Cortex of kidney (tissue), 1 donor: ENCODE measurements at places on chromosomes 7 and 10.

DNA sequence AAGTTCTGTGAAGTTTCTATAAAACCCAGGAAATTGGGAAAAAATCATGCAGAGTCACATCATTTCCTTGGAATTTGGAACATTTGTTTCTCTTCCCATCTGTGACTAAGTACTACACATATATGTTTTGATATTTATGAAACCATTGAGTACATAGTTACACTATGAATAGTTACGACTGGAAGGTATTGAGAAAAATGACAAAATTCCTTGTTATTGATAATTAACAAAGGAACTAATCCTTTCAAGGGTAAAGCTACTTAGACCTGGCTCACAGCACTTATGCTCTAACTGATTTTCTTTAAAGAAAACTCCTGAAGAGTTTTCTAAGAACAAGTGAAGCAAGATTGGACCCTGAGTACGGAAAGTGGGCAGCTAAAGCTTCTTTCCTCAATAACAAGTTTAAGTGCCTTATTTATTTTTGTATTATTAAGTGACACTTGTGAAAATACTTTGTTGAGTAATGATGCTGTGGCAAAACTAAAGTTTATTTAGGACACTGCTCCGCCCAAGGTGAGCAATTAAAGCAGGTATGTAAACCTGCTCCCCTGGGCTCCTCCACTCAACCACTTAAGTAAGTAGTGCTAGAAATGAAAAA is 12.0 kb upstream of the GLCCI1 start:
- DNase-seq = no peak

DNA sequence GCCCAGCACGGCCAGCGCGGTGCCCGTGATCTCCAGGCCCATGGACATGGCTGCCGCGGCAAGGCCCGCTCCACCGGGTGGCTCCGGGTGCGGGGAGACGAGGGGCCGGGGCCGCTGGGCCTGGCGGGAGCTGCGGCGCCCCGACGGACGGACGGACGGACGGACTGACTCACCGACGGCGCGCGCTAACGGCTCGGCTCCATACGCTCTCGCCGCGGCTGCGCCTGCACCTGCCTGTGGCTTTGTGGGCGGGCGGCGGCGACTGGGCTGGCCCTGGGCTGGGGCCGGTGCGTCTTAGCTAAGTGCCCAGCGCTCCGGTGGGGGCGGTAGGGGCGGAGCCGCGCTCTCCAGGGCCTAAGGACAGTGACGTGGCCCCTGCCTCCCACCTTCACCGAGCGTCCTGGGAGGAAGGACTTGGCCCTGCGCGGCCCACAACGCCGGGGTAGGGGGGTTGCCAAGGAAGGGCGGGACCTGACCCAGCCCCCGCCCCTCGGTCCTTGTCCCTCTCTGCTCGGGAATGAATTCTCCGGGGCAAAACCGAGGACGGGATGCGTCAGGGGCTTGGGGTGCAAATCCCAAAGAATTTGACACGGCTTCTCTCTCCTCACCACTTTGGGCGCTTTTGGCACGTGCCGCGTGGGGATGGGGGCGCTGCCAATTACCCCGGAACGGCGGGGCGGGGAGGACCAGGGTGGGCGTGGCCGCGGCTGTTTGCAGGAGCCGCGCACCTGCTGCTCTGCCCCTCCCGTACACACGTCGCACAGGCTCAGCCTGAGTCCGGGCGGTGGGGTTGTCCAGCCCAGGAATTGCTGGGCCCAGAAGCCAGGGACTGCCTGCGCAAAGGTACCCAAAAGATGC is at the start of gene CLDN3:
TSS of gene CLDN3 (minus strand) at position 269 of the 858 bp plus-strand sequence. CDS start at position 48, 221 bp downstream.
- no peak for DNase-seq

- DNase-seq = no peak
Observed at GRCh38 chr10:100359529-100360150, 12.6 kb downstream of the SCD start.

- DNase-seq = no peak
Observed at GRCh38 chr7:27925573-27926201, 185.7 kb downstream of the TAX1BP1 start.

- DNase-seq = no peak
Observed at GRCh38 chr7:91091631-91092030, 172.6 kb upstream of the FZD1 start.

- DNase-seq = no peak
Observed at GRCh38 chr7:36739351-36739750, 15.1 kb upstream of the AOAH start.

GRCh38 chr10:48801001-48801421 is 116.3 kb downstream of the WDFY4 start:
- no peak for DNase-seq

- DNase-seq = no peak
Observed at GRCh38 chr7:35982600-35982999, 170.5 kb upstream of the EEPD1 start.

DNA sequence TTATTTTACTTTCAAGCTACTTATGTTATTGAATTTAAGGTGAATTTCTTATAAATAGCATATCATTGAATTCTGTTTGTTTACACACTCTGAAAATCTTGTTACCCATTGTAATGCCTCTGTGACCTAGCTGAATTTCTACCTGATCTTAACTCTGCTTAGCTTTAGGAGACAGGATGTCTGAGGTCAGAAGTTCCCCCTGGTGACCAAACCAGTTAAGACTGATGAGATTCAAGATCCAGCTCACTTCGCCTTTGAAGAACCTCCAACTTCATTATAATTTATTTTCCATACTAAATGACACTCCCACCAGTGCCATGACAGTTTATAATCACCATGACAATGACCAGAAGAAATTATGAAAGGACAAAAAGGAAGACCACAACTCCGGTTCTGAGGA is 213.4 kb upstream of the CDC14C start:
- DNase-seq = no peak

- DNase-seq = no peak
Observed at GRCh38 chr10:49271346-49271745, 27.6 kb upstream of the C10orf71 start.

GRCh38 chr7:8251195-8251594 is 10.8 kb downstream of the ICA1 start:
- DNase-seq = no peak

GRCh38 chr7:71612911-71613310 is 481.0 kb downstream of the GALNT17 start:
- DNase-seq = no peak

DNA sequence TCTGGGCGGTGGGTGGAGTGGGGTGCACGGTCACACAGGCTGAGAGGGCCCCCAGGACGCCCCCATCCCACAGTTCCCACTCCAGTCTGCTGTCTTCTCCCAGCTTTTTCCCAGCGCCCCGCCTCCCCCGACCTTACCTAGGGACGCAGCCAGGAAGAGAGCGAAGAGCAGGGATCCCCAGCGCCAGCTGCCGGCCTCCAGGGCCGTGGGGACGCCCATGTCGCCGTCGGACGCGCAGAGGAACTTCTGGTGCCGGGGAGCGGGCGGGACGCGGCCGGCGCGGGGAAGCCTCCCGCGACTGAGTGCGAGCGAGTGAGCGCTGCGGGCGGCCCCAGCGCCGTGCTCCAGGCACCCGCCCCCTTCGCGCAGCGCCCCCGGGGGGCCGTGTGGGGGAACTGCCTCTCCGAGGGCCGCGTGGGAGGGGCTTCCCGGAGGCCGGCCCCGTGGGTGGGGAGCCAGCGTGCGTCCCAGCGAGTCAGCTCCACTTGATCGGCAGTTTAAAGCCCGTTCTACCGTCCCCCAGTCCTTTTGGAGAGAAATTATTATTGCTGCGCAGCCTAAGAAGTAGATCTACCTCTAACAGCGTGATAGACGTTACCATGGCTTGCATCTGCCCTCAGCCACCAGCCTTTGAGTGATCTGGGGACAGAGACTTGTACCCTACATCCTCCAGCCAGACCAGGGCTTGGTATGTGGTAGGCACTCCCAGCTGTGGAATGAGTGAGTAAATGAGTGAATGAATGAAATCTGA is at the start of gene VSIR:
TSS of gene VSIR (minus strand) at position 300 of the 751 bp plus-strand sequence. CDS start at position 219, 81 bp downstream.
- no peak for DNase-seq

- no peak for DNase-seq
Observed at GRCh38 chr10:28668363-28669226, 8.7 kb upstream of the BAMBI start.

DNA sequence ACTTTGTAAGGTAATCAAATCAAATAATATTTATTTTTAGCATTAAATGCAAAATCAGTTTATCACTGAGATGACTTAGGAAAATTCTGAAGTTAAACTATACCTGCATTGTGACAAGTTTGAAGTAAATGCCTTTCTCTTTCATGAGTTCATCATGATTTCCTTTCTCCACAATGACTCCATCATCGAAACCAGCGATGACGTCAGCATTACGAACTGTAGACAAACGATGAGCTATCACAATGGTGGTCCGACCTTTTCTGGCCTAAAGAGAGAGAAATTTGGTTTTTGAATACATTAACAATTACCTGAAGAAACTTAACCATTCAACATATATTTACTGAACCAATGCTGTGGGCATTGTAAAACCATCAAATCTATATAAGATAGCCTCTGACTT is 54.9 kb downstream of the ABCB1 start:
- DNase-seq = no peak

DNA sequence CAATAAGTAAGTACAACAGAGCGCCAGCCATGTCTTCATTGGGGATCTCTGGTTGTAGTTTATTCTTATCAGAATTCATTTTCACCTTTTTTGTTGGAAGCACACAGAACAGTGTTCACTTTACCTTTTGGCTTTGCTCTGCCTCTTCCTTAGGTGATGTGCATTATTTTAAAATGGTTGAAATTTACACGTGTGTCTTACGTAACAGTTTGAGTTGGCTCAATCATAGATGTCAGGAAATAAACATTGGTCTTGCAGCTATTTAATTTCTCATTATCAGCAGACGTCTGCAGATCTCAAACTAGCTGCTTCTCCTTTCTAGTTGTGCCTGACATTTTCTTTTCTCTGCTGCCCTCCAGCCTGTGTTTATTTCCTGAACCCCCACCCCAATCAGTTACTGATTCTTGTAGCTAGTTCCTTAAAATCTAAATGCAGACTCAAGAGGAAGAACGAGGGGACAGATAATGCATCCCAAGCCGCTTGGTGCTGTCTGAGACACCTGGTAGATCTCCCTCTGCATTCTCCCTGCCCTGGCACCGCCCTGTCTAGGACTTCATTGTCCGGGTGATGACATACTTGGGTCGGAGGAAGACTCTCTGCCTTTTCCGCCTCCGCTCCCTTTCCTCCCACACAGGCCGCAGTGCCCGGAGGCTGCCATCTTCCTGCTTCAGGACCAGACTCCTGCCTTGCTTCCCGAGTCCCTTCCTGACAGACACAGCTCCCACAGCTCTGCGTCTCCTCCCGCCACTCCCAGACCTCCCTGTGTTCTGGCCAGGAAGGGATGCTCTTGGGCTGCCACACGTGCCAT is 108.2 kb downstream of the ANKRD61 start:
- DNase-seq = no peak

DNA sequence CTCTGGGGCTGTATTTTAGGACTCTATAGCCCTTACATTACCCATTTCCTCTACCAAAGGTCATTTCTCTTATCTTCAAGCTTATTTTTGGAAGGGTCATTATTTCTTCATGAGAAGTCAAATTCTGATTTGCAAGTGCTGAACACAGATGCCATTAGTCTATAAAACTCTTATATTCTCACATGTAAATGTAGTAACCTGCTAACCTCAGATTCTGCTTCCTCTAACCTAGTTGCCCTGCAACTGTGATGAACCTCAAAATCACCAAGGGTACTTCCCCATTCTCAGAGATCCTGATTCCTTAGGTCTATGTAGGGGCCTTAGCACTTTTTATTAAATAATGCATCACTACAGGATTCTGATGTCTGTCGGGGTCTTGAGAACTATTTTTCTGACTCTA is 6.3 kb downstream of the FAS start:
- DNase-seq = no peak

DNA sequence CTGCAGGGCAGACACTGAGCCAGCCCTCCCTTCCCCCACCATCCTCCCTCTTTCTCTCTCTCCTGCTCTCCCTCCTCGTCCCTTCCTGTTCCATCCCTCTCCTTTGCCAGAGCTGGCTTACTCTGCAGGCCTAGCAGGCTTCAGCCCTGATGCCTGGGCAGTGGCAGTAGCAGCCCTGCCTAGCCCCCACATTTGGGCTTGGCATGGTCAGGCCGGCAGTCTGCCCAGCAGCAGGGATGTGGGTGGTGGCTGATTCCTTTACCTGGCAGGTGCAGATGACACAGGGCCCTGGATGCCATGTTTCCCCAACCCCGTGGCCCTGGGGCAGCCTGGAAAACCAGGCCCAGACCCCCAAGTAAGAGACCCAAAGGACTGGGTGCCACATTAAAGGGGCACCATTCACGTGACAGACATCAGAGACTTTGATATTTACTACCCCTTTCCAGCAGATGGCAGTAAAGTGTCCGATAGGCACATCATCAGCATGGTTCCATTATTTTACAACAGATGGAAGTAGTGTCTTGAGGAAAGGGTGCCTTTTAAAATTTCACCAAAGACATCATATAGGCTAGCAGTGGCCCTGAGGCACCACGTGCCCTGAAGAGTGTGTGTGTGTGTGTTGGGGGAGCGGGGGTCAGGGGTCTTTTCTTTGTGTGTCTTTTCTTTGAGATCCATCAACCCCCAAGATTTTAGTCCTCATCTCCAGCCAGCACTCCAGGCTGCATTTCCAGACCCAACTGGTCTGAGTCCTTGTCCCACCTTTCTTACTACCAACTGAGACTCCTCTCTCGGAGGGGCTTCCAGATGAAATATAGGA is 5.9 kb downstream of the KCP start:
- DNase-seq = no peak

- DNase-seq = no peak
Observed at GRCh38 chr7:80443325-80443724, 68.5 kb downstream of the GNAT3 start.

DNA sequence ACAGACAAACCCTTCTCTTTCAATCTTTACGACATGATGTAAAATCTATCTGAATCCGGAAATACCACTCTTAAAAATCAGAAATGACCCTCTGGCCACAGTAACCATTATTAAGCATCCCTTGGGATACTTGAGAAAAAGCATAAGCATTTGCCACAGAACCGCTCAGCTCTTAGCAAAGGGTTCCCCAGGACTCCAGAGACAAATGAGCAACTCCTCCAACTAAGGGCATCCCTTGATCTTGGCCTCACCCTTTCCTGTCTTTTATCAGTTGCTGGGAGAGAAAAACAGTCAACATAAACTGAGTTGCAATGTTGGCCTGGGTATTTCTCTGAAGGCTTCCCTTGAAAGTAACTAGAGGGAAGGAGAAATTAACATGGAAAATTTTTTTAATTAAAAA is 3.5 kb downstream of the PDLIM1 start:
- no peak for DNase-seq
